ENCODE measurements at places on chromosomes 2 and 18.

GRCh38 chr2:74764429-74765272 is 69.3 kb upstream of the HK2 start:
- no peak for DNase-seq

- no peak for DNase-seq
Measured at GRCh38 chr18:5073026-5073944, 123.8 kb downstream of the AKAIN1 start.

GRCh38 chr2:112480530-112481049 is 1.4 kb upstream of the TTL start:
- DNase-seq = no peak

GRCh38 chr18:70380915-70381896 is 92.4 kb downstream of the SOCS6 start:
- DNase-seq = no peak

- no peak for DNase-seq
Measured at GRCh38 chr2:84846741-84847142, 34.1 kb downstream of the TRABD2A start.

DNA sequence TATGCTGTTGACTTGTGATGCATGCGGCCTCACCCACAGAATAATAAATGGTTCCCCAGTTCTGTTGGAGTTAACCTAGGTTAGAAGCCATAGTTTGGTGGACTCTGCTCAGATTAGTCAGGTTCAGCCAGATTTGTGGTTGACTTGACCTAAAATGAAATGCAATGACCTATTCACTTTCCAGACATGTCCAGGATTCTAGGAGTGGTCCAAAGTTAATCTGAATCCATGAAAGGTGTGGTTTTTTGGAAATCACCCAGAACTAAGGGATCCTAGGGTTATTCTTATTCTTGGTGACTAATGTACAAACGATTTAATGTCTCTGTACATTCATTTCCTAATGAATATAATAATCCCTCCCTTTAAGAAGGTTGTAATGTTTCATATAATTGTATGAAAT is 88.9 kb upstream of the RBBP8 start:
- DNase-seq = no peak

Measured in omental fat pad (tissue), 4 donors.